ENCODE measurements at places on chromosomes 5 and 9. TPM values are rescaled to one million over a fixed set of nuclear protein-coding genes. Genes with fewer than 3 reads are reported as not detected.
A peak's percentile ranks its signal among the peaks of the same experiment; 100 is the strongest.

Gene TOR1B
- total RNA-seq = 23.1 TPM

Gene SLC36A3
- not detected for total RNA-seq

Gene SMIM33
- total RNA-seq = not detected

Gene ADAMTSL2
- total RNA-seq = not detected

Gene SPAAR
- total RNA-seq = 24.8 TPM

Gene PRUNE2
- total RNA-seq = 8.3 TPM

Gene SLIT3
- 0.02 TPM for total RNA-seq

Gene GABRA1
- total RNA-seq = not detected

Gene AGXT2
- not detected for total RNA-seq

Gene IL3
- not detected for total RNA-seq

Gene OLFM1
- 0.95 TPM for total RNA-seq

- no peak overlapping the region for H3K27ac ChIP-seq
- no peaks in the 10 kb centered on the region for H3K4me1 ChIP-seq
- H3K4me3 ChIP-seq = no peak overlapping the region
- peaks cover 6% of the 10 kb centered on the region for H3K27me3 ChIP-seq
Observed at GRCh38 chr9:69546265-69546664, 125.9 kb downstream of the APBA1 start.

DNA sequence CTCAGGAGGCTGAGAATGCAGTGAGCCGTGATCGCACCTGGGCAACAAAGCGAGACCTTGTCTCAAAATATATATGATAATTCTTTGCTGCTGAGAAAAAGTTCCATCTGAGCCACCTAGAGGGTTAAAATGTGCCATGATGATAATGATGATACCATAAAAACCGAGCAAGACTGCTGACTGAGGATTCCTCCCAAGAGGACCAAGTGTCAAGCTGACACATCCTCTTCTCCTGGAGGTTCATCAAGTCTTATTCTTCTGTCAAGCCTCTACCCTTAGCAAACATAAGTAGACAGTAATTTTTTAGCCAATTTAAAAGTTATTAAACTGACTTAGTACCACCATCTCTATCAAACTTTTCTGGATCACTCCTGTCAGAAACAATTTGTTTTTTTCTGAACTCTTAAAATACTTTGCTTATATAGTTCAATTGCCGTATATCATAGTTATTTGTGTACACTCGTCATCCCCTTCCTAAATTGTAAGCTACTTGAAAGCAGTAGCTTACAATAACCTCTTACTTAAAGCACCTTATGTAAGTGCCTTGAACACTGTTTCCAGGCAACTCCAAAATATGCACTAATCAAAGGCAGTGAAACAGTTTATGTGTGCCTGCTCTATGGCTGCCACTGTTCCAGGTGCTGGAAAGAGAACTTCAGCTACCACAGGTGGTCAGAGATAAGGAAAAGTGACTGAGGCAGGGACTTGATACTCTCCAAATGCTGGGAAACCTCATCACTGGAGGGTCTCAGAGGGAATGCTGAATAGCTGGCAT lies 57.4 kb downstream of the SCAI start:
- H3K36me3 ChIP-seq = no peaks in the 10 kb centered on the region
- H3K4me3 ChIP-seq = no peak overlapping the region
- no peaks in the 10 kb centered on the region for H3K4me1 ChIP-seq
- no peak overlapping the region for H3K27ac ChIP-seq
- no peak for DNase-seq
- H3K27me3 ChIP-seq = no peaks in the 10 kb centered on the region

DNA sequence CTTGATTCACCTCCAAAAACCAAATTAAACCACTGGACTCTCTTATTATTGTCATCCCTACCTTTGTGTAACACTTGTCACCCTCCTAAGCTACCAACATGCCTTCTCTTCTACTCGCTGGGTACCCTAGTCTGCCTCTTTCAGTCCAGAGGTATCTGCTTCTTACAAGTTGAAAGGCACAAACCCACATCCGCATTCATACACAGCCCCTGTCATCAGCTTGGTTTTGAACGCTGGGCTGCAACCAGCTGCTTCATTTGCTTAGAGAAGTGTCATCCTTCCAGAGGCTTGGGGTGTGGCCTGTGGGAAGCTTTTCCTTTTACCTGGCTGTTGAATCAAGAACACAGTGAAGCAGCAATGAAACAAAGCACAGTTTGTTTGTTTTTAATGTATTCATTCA lies 138.8 kb upstream of the WWC1 start:
- DNase-seq = no peak
- H3K36me3 ChIP-seq = no peaks in the 10 kb centered on the region
- no peak overlapping the region for H3K27ac ChIP-seq
- H3K4me1 ChIP-seq = no peaks in the 10 kb centered on the region
- no peak overlapping the region for H3K4me3 ChIP-seq

- H3K27ac ChIP-seq = no peak overlapping the region
- no peaks in the 10 kb centered on the region for H3K36me3 ChIP-seq
- H3K4me1 ChIP-seq = no peaks in the 10 kb centered on the region
- H3K27me3 ChIP-seq = no peaks in the 10 kb centered on the region
- DNase-seq = no peak
- H3K4me3 ChIP-seq = no peak overlapping the region
Observed at GRCh38 chr9:91258451-91258850, 103.3 kb downstream of the AUH start.

DNA sequence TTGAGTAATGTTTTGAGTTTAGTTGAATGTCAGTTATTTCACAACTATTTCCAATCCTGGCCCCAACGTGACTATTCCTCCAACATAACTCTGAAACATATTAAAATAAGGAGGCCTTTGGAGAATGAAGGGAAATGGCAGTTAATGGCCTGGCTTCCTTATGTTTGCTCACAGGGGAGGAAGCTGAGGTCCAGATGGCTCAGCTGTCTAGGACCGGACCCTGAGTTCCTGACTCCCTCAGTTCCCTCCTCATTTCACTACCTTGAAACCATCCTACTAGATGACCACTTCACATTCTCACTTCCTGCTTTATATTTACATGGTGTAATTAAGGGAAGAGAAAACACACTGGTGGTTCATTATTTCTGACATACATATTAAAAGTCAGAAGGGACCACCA lies 6.6 kb downstream of the OTULINL start:
- H3K4me3 ChIP-seq = no peak overlapping the region
- no peaks in the 10 kb centered on the region for H3K4me1 ChIP-seq
- no peak for DNase-seq
- H3K27ac ChIP-seq = no peak overlapping the region
- H3K27me3 ChIP-seq = peaks cover 50% of the 10 kb centered on the region
- H3K36me3 ChIP-seq = no peaks in the 10 kb centered on the region

GRCh38 chr5:53501054-53501453 lies 20.6 kb downstream of the FST start:
- H3K27me3 ChIP-seq = peaks cover 9% of the 10 kb centered on the region
- H3K36me3 ChIP-seq = no peaks in the 10 kb centered on the region
- no peaks in the 10 kb centered on the region for H3K4me1 ChIP-seq
- H3K27ac ChIP-seq = no peak overlapping the region

GRCh38 chr5:64625678-64626077 lies 64.6 kb upstream of the SHISAL2B start:
- H3K36me3 ChIP-seq = no peaks in the 10 kb centered on the region
- no peak overlapping the region for H3K4me3 ChIP-seq
- H3K4me1 ChIP-seq = peaks cover 3% of the 10 kb centered on the region
- peaks cover 15% of the 10 kb centered on the region for H3K27me3 ChIP-seq
- DNase-seq = no peak

DNA sequence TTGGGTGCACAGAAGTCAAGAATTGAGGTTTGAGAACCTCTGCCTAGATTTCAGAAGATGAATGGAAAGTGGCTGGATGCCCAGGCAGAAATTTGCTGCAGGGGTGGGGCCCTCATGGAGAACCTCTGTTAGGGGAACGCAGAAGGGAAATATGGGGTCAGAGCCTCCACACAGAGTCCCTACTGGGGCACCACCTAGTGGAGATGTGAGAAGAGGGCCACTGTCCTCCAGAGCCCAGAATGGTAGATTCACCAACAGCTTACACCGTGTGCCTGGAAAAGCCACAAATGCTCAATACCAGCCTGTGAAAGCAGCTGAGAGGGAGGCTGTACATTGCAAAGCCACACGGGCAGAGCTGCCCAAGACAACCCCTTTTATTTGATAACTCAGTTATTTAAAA lies 383.5 kb downstream of the TLE4 start:
- no peak for DNase-seq
- H3K36me3 ChIP-seq = no peaks in the 10 kb centered on the region
- H3K27ac ChIP-seq = no peak overlapping the region
- no peaks in the 10 kb centered on the region for H3K4me1 ChIP-seq

DNA sequence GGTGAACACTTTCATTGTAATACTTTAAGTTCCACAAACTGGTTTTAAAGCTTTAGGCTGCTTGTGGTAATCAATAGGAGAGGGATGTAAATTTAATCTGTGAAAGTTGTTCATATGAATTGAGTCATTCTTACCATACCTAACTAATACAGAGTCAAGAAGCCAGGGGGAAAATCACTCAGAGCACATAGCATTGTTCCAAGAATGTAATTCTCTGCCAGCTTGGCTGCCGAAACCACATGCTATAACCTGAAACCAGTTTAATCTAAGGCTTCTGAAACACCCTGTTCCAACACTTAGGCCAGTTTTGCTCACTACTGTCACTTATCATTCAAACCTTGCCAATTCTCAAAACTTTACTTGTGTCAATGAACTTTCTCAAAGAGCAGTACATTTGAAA lies 528.8 kb upstream of the GRAMD2B start:
- no peak for DNase-seq
- no peaks in the 10 kb centered on the region for H3K4me1 ChIP-seq
- H3K4me3 ChIP-seq = no peak overlapping the region
- no peak overlapping the region for H3K27ac ChIP-seq
- H3K27me3 ChIP-seq = no peaks in the 10 kb centered on the region
- no peaks in the 10 kb centered on the region for H3K36me3 ChIP-seq

DNA sequence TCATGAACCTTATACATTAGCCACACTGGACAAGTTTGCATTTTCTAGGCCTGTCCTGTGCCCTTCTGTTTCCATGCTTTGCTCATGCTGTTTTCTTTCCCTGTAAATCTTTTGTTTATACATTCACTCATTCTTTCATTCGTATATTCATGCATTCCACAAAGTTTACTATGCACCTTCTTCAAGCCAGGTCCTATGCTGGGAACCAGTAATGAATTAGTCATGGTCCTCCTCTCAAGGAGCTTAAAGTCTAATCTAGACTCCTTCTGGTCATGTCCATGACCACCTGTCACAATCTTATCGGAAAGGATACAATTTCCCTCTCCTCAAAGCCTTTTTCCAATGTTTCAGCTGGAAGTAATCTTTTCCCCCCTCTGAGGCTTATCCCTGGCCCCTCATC lies 9.1 kb upstream of the XPA start:
- peaks cover 2% of the 10 kb centered on the region for H3K27me3 ChIP-seq
- no peak overlapping the region for H3K4me3 ChIP-seq
- no peaks in the 10 kb centered on the region for H3K36me3 ChIP-seq
- H3K27ac ChIP-seq = no peak overlapping the region
- DNase-seq = no peak

DNA sequence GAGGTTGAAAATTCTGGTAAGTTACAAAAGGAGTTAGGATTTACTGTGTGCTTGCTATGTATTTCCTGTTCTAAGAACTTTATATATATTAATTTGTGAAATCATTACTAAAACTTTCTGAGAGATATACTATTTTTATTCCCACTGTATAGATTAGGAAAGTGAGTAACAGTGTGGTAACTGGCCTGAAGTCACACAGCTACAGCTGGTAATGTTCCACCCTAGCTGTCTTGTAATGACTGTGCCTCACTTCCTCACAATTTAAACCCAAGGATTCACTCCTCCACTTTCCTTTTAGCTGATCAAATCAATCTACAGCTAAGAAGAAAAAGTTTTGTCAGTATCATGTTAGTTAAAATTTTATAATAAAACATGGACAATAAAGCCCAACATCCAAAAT lies 278.8 kb downstream of the GAS1 start:
- no peak overlapping the region for H3K4me3 ChIP-seq
- no peaks in the 10 kb centered on the region for H3K27me3 ChIP-seq
- H3K4me1 ChIP-seq = no peaks in the 10 kb centered on the region
- no peak overlapping the region for H3K27ac ChIP-seq
- DNase-seq = no peak

DNA sequence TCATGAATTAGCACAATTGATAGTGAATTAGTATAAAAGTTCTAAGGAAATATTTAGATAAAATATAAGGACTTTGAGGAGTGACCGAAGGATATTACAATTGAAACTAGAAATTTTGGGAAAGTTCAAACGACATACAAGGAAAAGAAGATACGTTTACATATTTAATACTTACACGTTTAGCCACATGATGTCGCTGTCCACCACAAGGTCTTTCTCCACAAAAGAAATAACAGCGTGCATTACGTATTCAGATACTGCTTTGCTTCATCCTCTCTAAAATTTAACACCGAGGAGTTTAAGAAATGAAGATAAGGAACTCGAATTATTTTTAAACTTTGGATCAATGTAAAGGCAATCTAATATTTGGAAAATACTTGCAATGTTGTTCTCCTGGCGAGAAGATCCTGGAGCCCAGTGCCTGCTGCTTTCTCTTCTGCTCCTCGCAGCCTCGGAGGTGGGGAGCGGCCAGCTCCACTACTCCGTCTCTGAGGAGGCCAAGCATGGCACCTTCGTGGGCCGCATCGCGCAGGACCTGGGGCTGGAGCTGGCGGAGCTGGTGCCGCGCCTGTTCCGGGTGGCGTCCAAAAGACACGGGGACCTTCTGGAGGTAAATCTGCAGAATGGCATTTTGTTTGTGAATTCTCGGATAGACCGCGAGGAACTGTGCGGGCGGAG lies at the start of gene PCDHA3:
Gene PCDHA3 (plus strand): TSS at position 242 of the 678 bp plus-strand sequence.
- H3K27me3 ChIP-seq = no peaks in the 10 kb centered on the region
- no peak within 1 kb of the TSS for H3K27ac ChIP-seq
- peak; percentile 34 for DNase-seq
- no peaks in the 10 kb centered on the region for H3K4me1 ChIP-seq

- no peak for DNase-seq
- no peak overlapping the region for H3K4me3 ChIP-seq
- H3K4me1 ChIP-seq = no peaks in the 10 kb centered on the region
- no peaks in the 10 kb centered on the region for H3K36me3 ChIP-seq
Observed at GRCh38 chr5:159669559-159669958, 246.7 kb upstream of the ADRA1B start.

DNA sequence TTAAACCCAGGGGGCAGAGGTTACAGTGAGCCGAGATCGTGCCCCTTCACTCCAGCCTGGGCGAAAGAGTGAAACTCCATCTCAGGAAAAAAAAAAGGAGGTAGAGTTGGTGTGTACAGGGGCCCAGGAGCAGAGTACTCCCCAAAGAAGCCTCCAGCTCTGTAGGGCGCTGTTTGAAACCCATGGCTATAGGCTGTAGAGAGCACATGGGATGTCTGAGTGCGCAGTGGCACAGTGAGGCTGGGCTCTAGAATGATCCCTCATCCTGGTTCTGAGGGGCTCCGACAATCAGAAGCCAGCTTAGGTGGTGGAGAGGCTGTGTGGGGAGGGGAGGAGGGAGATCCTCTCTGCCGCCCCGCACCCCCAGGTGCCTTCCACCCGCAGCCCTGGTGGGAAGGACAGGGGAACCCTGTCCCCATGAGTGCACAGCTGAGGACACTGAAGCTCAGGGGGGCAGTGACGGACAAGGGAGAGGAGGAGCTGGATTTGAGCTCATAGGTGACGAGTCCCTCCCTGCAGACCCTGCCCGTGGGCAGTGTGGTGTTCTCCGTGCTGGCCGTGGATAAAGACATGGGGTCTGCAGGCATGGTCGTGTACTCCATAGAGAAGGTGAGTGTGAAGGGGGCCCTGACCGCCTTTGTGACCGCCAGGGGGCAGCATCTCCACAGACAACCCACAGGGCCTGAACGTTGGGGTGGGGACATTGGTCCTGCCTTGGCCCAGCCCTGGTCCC lies 24.6 kb downstream of the CDHR2 start:
- no peaks in the 10 kb centered on the region for H3K4me1 ChIP-seq
- no peak overlapping the region for H3K4me3 ChIP-seq
- H3K36me3 ChIP-seq = no peaks in the 10 kb centered on the region
- no peaks in the 10 kb centered on the region for H3K27me3 ChIP-seq
- DNase-seq = peak; percentile 45
- no peak overlapping the region for H3K27ac ChIP-seq
